Effector memory CD8-positive, alpha-beta T cell (primary cell): ENCODE measurements at places on chromosomes 4 and X.

DNA sequence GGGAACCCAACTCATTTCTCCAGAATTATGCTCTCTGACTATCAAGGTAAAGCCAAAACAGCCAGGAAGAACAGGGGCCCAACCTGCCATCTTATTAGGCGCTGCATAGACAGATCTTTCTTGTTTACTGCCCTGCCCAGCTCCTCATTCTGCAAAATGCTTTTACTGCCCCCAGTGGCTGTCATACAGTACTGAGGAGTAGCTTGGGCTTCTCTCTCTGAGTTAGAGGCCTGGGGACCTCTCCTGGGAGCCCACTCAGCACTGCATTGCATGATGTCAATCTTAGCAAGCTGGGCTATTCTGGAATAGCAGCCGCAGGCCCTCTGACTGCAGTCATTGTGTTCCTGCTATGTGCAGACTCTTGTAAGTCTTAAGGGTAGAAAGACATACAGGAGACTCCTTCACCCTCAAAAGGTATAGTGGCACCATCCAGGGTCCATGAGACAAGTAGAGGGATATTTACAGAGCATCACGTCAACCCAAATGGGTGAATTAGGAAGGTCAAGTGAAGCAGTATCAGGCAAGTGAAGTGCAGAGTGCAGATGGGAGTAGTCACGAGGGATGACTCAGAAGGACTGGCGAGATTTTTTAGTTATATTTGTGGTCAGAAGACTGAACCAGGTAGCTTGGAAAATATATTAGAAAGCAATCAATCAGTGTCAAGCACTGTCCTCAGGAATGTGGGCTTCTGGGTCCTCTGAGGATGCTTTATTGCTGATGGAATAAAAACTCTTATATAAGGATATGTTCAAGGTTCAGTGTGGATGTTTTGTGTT, 294.1 kb upstream of the SFRP2 start:
- no peak for DNase-seq

GRCh38 chr4:164846566-164846965, 30.4 kb upstream of the APELA start:
- no peak for DNase-seq

DNA sequence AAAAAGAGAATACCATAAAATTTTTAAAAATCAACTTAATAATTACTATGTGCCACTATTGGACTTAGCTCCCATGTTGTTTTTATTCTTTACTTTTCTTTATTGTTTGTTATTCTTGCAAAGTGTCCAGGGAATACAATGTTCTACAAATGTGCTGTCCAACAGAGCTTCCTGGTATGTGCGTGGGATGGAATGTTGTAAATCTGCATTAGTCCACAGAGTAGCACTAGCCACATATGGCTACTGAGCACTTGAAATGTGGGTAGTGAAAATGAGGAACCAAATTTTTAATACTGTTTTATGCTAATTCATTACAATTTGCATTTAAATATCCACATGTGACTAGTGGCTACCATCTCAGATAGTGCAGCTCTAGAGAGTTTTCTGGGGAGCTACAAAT, 14.3 kb upstream of the CORIN start:
- no peak for DNase-seq

DNA sequence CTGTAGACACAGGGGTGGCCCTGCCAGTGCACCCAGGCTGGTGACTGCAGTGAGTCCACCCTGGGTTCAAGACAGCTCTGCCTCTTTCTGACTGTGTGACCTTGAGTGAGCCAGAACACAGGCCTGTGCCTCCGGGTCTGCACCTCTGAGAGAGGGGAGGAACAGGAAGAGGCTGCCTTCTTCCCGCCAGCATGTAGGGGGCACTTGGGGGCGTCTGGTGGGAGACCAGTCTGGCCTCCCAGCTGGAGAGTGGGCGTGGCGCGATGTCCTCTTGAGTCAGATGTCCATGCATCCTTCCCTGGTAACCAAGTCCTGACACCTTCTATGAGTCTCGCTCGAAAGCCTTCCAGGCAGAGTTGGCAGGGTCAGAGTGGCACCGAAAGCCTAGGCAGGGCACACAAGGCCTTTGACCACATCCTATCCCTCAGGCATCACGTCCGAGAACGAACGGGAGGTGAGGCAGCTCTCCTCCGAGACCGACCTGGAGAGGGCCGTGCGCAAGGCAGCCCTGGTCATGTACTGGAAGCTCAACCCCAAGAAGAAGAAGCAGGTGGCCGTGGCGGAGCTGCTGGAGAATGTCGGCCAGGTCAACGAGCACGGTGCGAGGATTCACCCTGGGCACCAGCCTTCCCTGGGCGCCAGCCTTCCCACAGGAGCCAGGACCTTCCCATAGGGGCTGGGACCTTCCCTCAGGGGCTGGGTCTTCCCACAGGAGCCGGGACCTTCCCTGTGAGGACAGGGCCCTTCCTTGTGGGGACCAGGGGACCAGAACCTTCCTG, 21.3 kb downstream of the WFS1 start:
- no peak for DNase-seq

DNA sequence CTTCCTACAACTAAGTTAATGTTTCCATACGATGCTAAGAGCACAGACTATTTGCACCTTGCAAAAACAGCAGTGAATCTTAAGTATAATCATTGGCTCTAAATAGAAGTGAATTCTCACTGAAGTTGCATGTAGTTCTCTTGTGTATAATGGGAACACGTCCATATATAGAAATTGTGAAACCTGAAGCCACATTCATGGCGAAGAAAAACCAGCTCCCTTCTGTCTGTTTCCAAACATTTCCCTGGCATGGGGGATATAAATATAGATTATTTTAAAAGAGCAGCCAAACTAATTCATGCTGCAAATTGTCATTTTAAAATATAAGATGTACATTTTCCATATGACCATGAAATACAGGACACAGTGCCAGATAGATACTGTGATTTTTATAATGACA, 71.1 kb downstream of the TRAM1L1 start:
- no peak for DNase-seq

- no peak for DNase-seq
These were observed 7.3 kb upstream of the DHRSX start for GRCh38 chrX:2507904-2508627.

DNA sequence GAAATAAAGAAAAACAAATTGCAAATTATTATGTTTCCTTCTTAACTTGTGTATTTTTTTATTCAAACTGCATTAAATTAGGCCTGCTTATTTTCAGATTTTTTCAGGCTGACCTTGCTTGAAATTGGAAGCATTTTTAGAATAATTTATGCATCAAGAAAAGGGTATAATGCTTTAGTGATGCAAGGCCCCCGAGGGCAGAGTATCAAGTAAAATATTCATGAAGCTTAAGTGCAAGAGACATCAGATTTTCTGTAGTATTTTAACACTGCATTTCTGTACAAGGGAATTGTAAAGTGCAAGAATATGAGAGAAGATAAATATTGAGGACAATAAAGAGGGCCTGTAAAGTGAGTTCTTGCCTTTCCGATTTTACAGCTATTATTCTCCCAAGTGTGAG, 485.8 kb upstream of the ATOH1 start:
- DNase-seq: no peak

DNA sequence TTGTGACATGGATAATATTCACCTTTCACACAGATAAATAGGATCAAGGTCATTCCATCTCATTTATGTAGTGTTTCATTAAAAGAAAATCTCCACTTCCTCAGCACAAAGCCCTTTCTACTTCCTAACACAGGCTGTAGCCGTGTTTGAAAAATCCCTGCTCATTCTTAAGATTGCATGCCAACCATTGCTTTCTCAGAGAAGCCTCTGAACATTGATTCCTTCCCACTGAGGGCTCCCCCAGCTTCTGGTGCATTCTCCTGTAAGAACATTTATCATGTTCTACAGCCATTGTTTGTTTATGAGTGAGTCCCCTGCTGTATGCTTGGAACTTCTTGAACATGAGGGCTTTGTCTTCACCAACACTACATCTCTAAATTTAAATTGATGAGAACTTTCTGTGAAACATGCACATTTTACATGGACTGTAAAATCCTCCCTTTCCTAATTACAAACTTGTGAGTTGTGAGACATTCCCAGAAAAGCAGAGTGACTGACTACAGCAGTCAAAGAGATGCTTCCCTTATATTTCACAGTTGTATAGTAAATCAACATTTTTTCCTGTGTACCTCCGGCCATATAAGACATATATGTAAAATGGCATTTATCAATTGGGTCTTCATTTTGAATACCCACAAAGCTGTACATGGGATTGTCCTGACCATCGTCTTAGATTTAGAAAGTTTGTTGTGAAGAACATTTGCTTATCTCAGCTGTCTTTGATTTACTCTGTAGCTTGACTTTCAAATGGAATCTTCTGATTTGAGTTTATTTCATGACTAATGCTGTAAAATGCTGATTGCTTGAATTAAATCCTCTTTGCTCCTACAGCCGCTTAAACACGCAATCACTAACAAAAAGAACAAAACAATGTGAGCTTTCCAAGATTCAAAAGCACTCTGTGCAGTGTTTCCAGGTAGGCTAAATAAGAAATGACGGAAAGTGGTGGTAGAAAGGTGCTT, 600.5 kb upstream of the SLIT2 start:
- no peak for DNase-seq

DNA sequence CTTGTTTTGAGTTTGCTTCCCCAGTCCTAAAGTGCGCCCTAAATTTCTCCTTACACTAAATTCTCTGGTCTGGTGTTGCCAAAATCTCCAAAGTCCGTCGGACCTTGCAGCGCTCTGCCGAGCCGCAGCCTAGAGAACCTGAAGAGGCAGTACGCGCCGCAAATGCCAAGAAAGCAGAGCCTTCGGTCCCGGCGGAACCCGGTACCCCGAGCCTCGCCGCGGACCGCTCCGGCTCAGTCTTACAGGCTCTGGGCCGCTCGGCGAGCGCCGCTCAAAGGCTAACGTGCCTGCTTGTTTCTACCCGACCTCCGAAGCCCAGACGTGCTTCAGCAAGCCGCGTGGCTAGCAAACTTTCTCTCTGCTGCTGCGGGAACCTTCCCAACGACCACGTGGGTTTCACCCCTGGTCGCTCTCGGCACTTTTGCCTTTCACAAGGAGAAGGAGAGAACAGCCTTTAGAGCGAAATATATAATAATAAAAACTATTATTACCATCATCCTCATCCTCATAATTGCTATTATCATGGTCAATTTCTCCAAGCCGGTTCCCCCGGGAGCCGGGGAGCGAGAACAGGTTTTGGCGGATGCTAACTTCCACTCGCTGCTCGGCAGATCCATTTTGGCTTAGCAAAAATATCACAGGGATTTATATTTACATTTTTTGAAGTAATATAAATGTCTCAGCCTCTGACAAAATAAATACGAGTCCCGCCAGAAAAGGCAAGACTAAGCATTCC, 2.2 kb upstream of the HTR2C start:
- DNase-seq: no peak

DNA sequence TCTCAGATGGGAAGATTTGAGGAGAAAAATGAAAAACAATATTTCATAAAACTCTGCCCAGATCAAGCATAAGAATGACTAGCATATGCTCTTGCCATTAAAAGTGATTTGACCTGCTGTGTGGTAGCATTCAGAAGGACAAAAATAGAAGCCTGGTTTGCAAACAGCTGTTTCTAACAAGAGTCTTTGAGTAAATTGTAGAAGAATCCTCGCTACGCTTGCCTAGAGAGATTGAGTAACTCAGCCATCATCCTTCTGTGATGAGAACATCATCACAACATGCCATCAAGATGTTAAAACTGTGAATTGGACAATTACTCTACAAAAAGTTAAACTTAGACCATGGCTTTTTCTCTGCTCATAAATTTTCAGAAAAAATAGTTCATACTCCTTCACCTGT, 168.9 kb upstream of the PUDP start:
- no peak for DNase-seq

- DNase-seq: no peak
These were observed 50.3 kb downstream of the NALF2 start for GRCh38 chrX:69554321-69554947.

DNA sequence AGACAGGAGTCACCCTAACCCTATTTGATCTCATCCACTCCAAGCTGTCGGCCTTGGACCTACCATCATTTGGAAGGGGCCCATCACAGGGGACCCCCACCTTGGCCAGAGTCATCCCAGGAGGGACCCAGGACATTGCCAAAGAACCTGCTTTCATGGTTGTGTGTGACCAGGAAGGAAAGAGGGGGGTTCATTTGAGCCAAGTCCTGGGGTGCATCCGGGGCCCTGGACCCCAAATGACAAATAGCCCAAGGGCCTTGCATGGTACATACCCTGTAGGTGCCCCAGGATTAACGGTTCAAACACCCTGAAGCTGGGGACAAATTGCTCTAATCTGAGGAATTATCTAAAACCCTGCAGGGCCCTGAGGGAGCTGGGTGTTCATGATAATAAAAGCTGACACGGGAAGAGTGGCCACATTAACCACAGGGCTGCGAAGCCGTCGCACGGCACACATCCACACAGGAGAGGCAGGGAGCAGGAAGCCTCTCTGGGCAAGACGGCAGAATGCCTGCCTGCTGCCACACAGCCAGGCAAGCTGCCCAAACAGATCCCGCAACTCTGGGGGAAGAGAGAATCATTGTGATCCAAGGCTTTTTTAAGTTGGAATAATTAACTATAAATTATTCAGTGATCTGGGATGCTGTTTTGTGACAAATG, 28.2 kb upstream of the PPP2R2C start:
- no peak for DNase-seq

- no peak for DNase-seq
These were observed 691 bp upstream of the USP46 start for GRCh38 chr4:52659722-52660261.

DNA sequence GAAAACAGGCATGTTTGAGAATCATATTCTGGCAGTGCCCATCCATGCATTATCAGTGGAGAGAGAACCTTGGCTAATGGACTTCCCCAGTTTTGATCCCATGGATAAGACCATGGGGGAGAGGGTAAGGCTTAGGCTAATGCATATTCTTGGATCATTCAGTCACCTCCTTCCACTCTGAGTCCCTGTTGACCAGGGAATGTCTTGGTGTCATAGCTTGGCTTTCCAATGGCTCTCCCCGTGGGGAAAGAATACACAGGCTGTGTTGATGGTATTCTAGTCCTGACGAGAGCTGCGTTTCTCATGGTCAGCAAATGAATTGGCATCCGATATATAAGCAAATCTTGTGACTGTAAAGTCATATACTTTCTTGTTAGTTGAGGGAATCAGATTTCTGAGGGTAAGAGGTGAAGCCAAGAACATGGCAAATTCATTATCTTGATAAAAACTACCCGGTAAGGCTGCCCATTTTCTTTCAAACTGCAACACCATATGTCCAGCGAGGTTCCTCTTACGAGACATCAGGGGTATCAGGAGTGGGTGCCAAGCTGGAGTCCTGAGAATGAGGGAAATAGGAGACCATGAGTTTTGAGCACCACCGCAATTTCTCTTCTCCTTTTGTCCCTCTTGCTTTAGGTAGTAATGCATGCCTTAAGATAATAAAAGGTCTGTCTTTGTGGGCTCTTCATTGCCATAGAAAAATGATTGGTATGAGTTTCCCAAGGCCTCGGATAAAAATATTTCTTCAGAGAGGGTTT, 18.0 kb downstream of the RHOH start:
- no peak for DNase-seq
